Prostate gland (tissue), 2 donors: ENCODE measurements at places on chromosomes 4 and X. TPM values are rescaled to one million over a fixed set of nuclear protein-coding genes. Genes with fewer than 3 reads are reported as not detected.
A peak's percentile ranks its signal among the peaks of the same experiment; 100 is the strongest.

DNA sequence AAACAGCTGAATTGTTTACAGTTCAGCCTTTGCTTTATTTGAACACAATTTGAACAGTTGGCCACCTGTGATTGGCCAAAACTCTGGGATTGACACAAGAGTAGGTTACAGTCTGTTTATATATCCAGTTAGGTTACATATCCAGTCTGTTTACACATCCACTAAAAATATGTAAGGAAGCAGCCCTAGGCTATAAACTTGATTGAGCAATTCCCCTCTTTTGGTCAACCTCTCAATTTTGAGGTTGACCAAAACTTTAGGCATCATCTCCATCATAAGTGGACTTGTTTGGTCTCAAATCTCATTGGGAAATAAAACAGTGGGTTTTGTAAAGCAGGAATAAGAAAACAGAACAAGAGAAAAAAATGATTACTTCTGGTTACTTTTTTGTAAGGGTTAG is 190.8 kb downstream of the SPATA18 start:
- no peak overlapping the region for H3K27ac ChIP-seq
- H3K36me3 ChIP-seq, result no peaks in the 10 kb centered on the region
- no peak for DNase-seq
- no peaks in the 10 kb centered on the region for H3K27me3 ChIP-seq

DNA sequence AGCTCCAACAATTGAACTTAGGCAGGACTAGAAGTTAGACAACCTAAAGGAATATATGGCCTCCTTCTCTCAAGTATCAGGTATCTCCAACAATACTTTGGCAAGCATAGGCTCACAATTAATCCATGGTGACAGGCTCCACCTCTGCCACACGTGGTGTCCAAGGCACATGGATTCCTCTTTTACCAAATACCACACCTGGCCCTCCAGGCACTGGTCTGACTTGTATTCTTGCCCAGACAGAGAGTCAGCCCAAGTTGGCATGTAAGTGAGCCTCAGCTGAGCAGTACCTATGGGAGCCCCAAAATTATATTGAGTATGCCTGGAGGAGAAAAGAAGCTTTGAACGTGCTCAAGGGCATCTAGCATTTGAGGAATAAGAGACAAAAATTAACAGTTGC is 19.6 kb downstream of the SRPX2 start:
- no peaks in the 10 kb centered on the region for H3K4me1 ChIP-seq
- no peak for DNase-seq
- H3K27me3 ChIP-seq, result no peaks in the 10 kb centered on the region
- no peak overlapping the region for H3K4me3 ChIP-seq

Gene YY2
- total RNA-seq, result 0.82 TPM

Gene EDA2R
- total RNA-seq, result 3.9 TPM

Gene USP17L28
- total RNA-seq, result not detected

DNA sequence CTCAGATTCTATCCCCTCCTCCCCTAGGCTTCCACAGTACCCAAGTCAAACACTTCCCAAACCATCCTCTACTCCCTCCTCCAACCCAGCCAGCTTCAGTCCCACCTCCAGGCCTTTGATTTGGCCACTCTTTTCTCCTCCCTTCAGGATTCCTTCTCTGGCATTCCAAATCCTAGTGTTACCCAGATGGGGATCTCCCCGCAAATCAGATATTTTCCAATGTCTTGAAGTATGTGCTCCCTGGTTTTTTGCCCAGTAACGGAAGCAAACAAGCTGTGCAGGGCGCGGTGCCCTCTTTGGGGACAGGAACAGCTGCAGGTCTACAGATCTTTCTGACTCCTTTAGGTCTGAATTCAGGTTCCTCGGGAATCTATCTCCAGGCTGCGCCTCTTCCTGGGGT is 2.2 kb upstream of the SYN1 start:
- no peaks in the 10 kb centered on the region for H3K36me3 ChIP-seq
- no peaks in the 10 kb centered on the region for H3K4me1 ChIP-seq

DNA sequence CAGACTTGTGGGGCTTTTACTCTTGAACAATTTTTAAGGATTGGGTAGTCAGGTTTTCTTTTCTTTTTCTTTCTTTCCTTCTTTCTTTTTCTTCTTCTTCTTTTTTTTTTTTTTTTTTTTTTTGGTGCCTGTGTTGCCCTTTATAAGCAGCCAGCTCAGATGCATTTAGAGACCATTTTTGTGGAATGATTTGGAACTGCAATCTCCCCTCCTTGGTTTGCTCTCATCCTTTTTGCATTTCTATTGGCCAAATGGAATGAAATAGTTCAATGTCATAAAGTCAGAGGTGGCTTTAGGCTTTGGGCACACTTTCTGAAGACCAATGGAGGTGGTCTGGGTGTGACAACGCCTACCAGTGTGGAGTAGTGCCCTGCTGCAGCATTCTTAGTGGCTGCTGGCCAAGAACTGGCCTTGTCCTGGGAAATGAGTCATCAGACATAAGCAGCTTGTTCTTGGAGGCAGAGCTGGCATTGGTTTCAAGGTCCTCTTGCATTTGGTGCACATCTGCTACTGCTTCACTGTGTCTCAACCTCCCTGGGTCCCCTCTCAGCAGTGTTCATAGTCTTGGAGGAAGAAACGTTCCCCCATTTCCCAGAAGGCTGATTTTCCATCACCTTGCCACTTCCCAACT is 84.5 kb downstream of the CT47B1 start:
- no peaks in the 10 kb centered on the region for H3K36me3 ChIP-seq
- no peaks in the 10 kb centered on the region for H3K4me1 ChIP-seq
- H3K27me3 ChIP-seq, result no peaks in the 10 kb centered on the region
- peak; percentile 4 for DNase-seq

Gene BCLAF3
- 10.1 TPM for total RNA-seq

DNA sequence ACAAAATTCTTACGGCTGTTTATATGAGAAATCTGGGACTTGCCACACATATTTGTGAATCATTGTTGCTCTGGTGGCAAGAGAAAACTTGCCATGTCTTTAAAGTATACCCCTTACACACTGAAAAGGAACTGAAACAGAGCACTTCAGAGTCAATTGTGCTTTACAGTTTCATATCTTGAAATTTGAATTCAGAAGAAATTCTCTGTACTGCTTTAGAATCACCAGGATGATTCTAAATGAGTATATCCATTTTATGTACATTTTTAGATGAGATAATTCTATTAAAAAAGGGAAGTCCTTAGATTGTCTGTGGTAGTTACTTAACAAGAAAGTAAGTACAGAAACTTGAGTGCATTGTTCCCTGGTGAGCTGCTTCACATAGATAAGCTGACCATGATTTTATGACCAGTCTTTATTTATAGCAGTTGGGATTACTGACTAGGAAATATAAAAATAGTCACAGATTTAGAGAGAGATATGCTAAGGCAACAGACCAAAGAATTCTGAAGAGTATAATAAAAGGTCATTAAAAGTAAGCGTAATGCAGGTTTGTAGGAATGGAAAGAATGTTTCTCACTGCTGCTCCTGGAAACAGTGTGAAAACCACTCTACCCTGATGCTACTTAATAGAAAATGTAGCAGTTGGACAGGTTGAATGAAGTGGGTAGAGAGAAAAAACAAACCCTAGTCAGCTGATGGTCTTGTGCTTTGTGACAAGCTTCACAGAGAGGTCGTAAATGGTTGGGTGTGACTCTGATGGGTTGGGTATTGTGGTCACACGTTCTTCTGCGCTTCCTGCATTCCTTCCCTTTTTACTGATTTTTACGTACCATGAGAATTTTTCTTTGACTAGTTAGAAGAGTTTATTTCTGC is 41.0 kb downstream of the FNIP2 start:
- H3K36me3 ChIP-seq, result no peaks in the 10 kb centered on the region
- peak overlapping the region; percentile 62 for H3K27ac ChIP-seq
- no peak overlapping the region for H3K4me3 ChIP-seq
- no peaks in the 10 kb centered on the region for H3K27me3 ChIP-seq
- peaks cover 10% of the 10 kb centered on the region for H3K4me1 ChIP-seq

Gene MAGEA10
- not detected for total RNA-seq

Gene FHIP1A
- 20.2 TPM for total RNA-seq

GRCh38 chrX:3748052-3748559 is 34.7 kb upstream of the PRKX start:
- no peaks in the 10 kb centered on the region for H3K27me3 ChIP-seq
- H3K4me1 ChIP-seq, result no peaks in the 10 kb centered on the region
- H3K27ac ChIP-seq, result no peak overlapping the region
- H3K4me3 ChIP-seq, result no peak overlapping the region
- no peak for DNase-seq

- DNase-seq, result no peak
- H3K4me3 ChIP-seq, result no peak overlapping the region
- H3K27ac ChIP-seq, result no peak overlapping the region
- H3K36me3 ChIP-seq, result no peaks in the 10 kb centered on the region
- no peaks in the 10 kb centered on the region for H3K4me1 ChIP-seq
- H3K27me3 ChIP-seq, result no peaks in the 10 kb centered on the region
Measured at GRCh38 chrX:129559783-129560182, 19.7 kb downstream of the OCRL start.

Gene WFS1
- total RNA-seq, result 53.4 TPM

GRCh38 chr4:114386637-114387233 is 211.9 kb upstream of the UGT8 start:
- H3K36me3 ChIP-seq, result no peaks in the 10 kb centered on the region
- DNase-seq, result no peak
- no peaks in the 10 kb centered on the region for H3K4me1 ChIP-seq
- no peaks in the 10 kb centered on the region for H3K27me3 ChIP-seq

Gene RPA4
- total RNA-seq, result 1.8 TPM

GRCh38 chr4:67879486-67879885 is 4.3 kb downstream of the TMPRSS11D start:
- H3K27ac ChIP-seq, result no peak overlapping the region
- no peak overlapping the region for H3K4me3 ChIP-seq
- no peaks in the 10 kb centered on the region for H3K4me1 ChIP-seq
- no peaks in the 10 kb centered on the region for H3K27me3 ChIP-seq
- no peak for DNase-seq
- no peaks in the 10 kb centered on the region for H3K36me3 ChIP-seq

- H3K4me3 ChIP-seq, result peak within 1 kb of the TSS; percentile 21
- no peaks in the 10 kb centered on the region for H3K36me3 ChIP-seq
- no peaks in the 10 kb centered on the region for H3K27me3 ChIP-seq
- DNase-seq, result no peak
Measured at GRCh38 chrX:53048169-53049126, at the start of gene GPR173. TSS of gene GPR173 (plus strand) at chrX:53048789. CDS start at chrX:53076622, 27,833 bp downstream.

Gene DMRTC1
- total RNA-seq, result 0.73 TPM

DNA sequence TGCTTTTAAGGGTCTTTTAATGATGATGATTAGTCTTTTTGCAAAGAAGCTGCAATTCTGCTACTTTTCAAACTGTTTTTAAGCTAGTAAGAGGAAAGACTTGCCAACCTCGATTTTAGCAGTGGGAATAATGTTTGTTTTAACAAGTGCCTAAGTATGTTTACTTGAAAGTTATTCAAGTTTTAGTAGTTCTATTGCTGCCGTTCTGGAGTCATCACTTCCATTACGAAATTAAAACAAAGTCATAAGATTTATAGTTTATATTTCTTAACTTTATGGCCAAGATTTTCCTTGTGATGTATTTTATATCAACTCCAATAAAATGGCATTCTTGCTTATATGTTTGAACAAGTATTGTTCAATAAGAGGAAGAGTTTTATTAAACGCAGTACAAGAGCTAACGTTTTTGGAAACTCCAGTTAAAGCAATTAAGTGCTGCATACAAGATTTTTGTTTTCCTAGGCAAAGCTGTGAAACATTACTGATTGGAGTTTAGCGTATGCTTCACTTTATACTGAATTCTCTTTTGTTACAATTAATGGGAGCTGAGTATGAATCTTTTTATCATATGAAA is 211.3 kb downstream of the TENM3 start:
- H3K4me3 ChIP-seq, result no peak overlapping the region
- H3K27me3 ChIP-seq, result no peaks in the 10 kb centered on the region
- DNase-seq, result no peak
- H3K27ac ChIP-seq, result no peak overlapping the region
- no peaks in the 10 kb centered on the region for H3K4me1 ChIP-seq
